CD4-positive, alpha-beta T cell treated with Interleukin-17A for 1 hour (primary cell): ENCODE measurements at places on chromosomes 3 and 15.

DNA sequence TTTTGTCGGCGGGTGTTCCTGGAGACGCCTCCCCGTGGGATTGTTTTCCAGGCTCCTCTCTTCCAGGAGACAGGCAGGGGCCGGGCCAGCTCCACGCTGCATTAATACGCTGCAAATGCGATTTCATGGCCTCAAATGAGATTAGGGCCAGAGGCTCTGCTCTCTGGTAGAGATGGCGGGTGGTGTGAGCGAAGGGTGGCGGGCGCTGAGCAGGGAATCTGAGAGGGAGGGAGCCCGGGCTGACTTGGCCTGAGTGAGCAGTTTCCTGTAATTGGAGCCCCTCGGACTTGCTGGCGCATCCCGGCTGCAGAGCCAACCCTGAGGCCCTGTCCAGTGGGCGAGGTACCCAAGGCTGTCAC is 7.4 kb upstream of the CCDC33 start:
- DNase-seq: no peak

DNA sequence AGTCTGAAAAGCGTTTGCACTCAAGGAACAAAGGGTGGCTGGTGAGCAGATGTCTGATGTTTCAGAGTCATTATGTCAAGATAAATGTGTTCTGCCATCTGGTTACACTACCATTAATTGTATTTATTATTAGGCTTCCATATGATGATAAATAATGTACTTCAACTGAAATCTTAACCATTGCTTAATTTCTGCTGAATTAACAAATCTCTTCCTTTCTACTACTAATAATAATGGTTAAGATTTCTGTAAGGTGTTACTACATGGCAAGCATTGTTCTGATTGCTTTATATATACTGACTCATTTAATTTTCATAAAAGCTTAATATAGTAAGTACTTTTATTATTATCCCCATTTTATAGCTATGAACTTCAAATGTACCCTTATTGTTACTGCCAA is 68.4 kb upstream of the GALNT15 start:
- no peak for DNase-seq

- no peak for DNase-seq
Observed at GRCh38 chr15:90192961-90193786, 8.0 kb upstream of the SEMA4B start.

- no peak for DNase-seq
Observed at GRCh38 chr3:26668171-26668570, 45.6 kb downstream of the LRRC3B start.

DNA sequence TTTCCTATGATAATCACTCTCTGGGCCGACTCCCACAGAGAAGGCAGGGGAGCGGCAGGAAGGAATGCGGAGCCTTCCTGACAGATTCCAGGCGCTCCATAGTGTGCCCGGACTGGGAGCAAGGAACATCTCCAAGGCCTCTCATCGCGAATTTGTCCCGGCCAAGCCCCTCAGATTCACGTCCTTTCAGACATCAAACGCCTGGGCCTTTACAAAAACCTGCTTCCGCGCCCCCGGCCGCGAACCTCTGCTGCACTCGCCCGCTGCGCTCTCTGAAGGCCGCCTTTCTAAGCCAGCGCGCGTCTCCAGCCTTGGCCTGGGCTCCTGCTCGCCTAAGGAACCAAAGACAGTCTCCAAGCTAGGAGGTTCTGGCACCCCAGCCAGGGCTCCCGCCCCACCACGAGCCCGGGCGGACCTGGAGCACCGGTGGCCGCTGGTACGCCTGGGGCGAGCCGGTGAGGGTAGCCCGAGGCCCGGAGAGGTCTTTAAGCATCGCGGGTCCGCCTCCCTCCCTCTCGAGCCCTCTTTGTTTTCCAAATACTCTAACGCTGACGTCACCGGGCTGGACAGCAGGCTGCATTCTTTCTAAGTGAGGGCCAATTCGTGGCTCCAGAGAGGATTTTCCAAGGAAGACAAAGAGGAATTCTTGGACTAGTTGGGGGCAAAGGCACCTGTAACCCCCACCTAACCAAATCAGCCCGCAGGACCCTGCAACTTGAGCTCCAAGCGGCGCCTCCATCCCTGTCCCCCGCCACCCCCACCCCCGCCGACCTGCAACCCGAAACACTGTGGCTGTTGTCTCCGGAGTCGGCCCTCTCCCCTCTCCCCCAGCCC is 759 bp downstream of the AMOTL2 start:
- DNase-seq: no peak

DNA sequence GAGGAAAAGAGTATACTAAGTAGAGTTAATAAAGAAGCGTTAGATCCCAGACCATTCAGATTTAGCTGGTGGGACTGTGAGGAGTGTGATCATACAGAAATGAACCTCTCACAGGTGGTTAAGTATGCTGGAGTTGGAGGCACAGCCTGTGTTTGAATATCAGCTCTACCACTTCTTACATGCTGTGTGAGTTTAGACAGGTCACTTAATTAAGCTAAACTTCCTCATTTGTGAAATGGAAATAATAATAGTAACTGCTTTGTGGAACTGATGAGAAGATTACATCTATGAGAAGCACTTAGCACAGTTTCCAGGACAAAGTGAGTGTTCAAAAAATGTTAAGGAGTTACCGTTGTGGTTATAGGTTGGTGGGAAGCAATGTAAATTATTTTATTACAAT is 8.4 kb downstream of the ACP3 start:
- DNase-seq: no peak

GRCh38 chr15:22845289-22845900 is 6.9 kb downstream of the NIPA2 start:
- no peak for DNase-seq

DNA sequence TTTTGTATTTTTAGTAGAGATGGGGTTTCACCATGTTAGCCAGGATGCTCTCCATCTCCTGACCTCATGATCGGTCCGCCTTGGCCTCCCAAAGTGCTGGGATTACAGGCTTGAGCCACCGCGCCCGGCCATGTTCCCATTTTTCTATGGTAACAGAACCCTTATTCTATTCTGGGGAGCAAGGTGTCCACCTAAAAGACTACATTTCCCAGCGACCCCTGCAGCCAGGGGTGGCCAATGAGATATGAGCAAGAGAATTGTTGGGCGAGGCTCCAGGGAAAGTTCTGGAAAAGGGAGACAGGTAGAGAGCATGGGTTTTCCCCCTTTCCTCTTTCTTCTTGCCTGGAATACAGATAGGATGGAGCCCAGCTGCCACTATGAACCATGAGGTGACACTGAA is 96.9 kb downstream of the LINGO1 start:
- no peak for DNase-seq

GRCh38 chr15:60635507-60636352 is 156.8 kb upstream of the ICE2 start:
- DNase-seq: no peak

- no peak for DNase-seq
Observed at GRCh38 chr3:72613871-72614270, 234.4 kb downstream of the SHQ1 start.

DNA sequence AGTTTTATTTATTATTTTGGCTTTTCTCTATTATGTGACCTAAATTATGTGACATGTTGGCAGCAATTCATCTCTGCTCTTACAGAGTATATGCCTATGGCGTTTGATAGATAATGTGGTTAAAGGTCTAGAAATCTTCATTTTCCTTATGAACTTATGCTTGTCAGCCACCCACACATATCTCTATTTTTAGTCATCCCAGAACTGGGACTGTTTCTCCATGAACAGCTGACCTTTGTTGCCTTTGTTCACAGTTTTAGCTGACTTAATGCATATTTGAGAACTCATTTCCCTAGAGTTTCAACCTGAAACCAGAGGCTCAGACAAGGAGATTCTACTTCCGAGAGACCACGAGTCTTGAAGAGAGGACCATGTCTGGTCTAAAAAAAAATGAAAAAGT is 176.5 kb downstream of the RAP2B start:
- no peak for DNase-seq

- no peak for DNase-seq
Observed at GRCh38 chr3:138497851-138498250, 63.4 kb downstream of the ESYT3 start.

- no peak for DNase-seq
Observed at GRCh38 chr3:2156244-2156847, 57.7 kb downstream of the CNTN4 start.

DNA sequence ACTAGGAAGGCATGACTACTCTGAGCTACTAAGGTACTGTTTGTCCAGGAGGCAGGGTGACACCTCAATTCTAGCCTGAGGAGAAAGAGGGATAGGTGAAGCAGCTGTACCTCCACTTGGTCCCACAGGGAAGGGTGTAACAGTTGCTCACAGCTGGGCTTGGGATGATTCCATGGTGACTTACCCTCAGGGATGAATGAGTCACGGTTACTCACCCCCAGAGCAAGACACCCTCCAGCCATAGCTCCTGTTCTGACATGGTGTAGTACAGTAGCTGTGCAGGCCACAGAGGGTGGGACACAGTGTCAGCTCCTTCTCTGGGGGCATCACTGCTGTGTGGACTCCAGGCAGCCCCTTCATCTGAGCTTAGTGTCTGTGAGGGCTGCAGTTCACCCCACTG is 868.6 kb upstream of the SEMA6D start:
- DNase-seq: no peak

DNA sequence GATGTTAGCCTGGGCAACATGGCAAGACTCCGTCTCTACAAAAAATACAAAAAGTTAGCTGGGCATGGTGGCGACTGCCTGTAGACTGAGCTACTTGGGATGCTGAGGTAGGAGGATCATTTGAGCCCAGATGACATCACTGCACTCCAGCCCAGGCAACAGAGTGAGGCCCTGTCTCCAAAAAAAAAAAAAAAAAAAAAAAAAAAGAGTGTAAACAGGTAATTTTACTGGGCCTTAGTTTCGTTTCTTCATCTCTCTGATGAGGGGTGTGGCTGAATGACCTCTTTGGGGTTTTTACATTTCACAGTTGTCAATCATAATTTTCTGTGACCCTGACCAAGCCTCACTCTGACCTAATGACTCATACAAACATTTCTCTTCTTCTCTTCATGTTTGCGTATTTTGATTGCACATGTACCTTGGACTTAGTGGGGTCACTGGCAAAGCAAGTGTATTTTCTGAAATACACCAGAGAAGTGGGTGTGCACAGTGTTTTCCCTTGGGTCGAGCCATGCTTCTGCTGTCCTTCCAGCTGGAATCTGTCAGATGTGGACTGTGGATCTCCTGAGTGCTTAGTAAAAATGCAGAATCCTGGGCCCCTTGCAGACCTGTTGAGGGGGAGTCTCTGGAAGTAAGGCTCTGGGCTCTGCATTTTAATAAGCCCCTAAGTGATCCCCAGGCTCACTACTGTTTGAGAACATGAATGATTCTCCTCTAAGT is 140.5 kb downstream of the FNDC3B start:
- no peak for DNase-seq

- no peak for DNase-seq
Observed at GRCh38 chr3:23275814-23276213, 72.7 kb downstream of the UBE2E2 start.

DNA sequence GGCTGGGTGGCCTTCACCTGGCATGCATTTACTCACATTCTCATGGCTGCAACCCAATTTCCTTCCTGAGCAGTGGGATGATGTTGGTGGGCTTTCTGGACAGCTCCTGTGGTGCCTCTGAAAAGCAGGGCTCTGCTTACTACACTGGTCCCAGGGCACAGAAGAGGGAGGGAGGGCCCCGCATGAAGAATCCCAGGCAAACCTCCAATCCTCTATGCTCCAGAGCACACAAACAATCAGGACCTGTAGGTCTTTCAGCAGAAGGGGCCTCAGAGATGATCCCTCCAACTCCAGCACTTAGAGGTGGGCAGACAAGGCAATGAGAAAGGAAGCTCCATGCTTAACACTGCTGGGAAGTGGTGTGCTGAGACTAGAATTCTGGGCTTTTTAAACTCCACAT is 231.7 kb upstream of the ICE2 start:
- DNase-seq: no peak

DNA sequence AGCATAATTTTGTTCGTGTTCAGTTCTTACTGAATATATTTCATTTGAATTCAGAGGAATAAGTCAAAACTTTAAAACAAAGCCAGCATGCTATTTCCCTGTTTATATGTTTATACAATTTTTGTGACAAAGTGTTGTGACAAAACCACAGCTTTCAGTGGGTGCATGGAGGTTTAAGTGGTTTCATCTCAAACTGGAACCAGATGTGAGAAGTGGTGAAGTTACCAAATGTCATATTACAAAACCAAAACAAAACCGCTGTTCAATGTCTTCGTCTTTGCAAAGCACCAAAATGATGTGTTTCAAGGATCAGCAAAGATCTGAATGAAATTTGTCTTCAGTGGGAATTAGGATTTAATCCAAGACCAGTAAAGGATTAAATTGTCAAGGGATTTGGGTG is 59.3 kb upstream of the OSTN start:
- no peak for DNase-seq

DNA sequence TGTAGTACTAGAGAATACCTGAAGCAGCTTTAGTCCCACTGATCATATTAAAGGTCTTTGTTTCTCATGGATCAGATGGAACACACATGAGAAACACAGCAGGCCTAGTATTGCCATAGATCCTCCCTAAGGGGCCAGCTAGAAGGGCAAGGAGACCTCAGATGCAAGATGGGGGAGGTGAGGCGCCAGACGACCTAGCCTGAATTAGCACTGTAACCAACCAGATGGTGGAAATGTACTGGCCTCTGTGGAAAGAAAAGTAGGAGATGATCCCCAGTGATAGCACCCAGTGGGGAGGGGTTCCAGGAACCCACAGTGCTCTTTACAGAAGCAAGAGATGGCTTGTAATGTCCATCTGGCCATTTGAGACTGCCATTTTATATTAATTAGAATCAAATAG is 138.2 kb upstream of the ZNF385D start:
- no peak for DNase-seq

GRCh38 chr15:67051088-67052045 is 14.0 kb upstream of the SMAD3 start:
- DNase-seq: no peak

GRCh38 chr3:126258670-126259069 is 78.3 kb upstream of the ALDH1L1 start:
- no peak for DNase-seq

DNA sequence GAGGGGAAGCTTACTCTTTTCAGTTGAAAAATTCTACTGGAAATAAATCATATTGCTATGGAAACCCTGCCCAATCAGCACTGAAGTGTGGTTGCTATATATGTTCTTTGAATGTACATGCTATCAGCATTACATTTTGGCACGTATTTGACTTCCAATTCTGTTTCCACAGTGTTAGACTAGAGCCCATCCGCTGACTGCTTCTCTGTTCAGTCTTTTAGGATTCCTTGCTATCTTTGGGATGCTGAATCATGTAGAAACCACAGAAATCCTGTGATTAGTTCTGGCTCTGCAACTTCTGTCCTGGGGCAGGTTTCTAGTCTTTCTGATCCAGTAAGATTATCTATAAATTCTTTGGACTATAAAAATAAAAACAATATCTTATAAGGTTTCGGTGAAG is 128.2 kb upstream of the SLC7A14 start:
- no peak for DNase-seq

GRCh38 chr3:124059580-124059979 is 67.7 kb upstream of the ROPN1 start:
- DNase-seq: no peak

GRCh38 chr3:123405936-123406510 is 42.9 kb downstream of the ADCY5 start:
- DNase-seq: no peak

GRCh38 chr3:136792556-136793330 is 26.2 kb upstream of the SLC35G2 start:
- DNase-seq: no peak

- no peak for DNase-seq
Observed at GRCh38 chr3:5054098-5054497, 68.0 kb upstream of the ARL8B start.
